Pericardium fibroblast (primary cell): ENCODE measurements at places on chromosomes 2 and 18. TPM values are rescaled to one million over a fixed set of nuclear protein-coding genes. Genes with fewer than 3 reads are reported as not detected.

MREG gene
- total RNA-seq, result 1.0 and 1.1 TPM in 2 replicates

ALPP gene
- not detected in 2 replicates for total RNA-seq

SS18 gene
- 64.8 and 76.4 TPM in 2 replicates for total RNA-seq

GNAL gene
- 0.35 and 1.3 TPM in 2 replicates for total RNA-seq

COLEC12 gene
- 16.8 and 107 TPM in 2 replicates for total RNA-seq

REG1B gene
- not detected in 2 replicates for total RNA-seq

RAB17 gene
- 0.68 and 1.6 TPM in 2 replicates for total RNA-seq

GFPT1 gene
- 27.2 and 32.4 TPM in 2 replicates for total RNA-seq

ANKRD30B gene
- not detected in 2 replicates for total RNA-seq

HNMT gene
- total RNA-seq, result 17.0 and 39.7 TPM in 2 replicates

SIX3 gene
- not detected in 2 replicates for total RNA-seq

MERTK gene
- 0.68 and 2.0 TPM in 2 replicates for total RNA-seq

RSAD2 gene
- not detected in 2 replicates for total RNA-seq

ABHD1 gene
- not detected in 2 replicates for total RNA-seq

LTBP1 gene
- total RNA-seq, result 27.4 and 55.7 TPM in 2 replicates

ANKMY1 gene
- 7.6 and 8.0 TPM in 2 replicates for total RNA-seq
